ENCODE measurements at places on chromosomes 2 and 18. TPM values are rescaled to one million over a fixed set of nuclear protein-coding genes. Genes with fewer than 3 reads are reported as not detected.

NT5DC4 gene
- total RNA-seq, result not detected

GDF7 gene
- total RNA-seq, result 0.89 TPM

COBLL1 gene
- total RNA-seq, result 25.9 TPM

DNA sequence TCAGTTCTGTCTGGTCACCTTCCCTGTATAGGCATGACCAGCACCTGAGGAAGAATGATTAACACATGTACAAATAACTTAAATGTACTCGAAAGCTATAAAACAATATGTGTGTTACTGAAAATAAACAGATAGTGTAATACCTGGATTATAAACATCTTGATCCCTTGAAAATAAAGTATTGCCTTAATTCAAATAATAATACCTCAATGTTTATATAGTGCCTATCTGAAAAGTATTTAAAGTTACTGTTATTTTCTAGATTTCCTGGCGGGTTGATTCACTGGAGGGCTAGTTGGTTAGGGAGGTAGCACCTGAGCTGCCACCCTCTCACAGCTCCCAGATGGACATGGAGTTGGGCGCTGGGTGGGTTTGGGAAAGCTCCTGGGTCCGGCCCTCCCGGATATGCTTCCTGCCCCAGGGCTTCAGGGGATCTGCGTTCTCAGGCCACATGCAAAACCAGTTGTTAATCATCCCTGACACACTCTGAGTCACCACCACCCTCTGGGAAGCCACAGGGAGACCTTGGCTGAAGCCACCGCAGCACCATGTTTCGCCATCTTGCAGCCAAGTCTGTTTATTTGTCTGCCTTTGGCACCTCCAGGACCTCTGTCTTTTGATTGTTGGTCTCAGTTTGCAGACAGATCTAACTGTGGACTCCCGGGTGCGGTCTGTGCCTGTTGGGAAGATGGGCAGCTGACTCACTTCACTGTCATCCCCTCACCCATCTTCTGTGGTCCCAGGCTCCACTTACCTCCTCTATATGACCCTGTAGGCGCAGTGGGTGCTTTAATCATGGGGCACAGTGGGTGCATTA is 35.3 kb downstream of the RAB31 start:
- no peak for DNase-seq

- DNase-seq, result no peak
Measured at GRCh38 chr2:58803192-58803591, 562.1 kb upstream of the FANCL start.

DNA sequence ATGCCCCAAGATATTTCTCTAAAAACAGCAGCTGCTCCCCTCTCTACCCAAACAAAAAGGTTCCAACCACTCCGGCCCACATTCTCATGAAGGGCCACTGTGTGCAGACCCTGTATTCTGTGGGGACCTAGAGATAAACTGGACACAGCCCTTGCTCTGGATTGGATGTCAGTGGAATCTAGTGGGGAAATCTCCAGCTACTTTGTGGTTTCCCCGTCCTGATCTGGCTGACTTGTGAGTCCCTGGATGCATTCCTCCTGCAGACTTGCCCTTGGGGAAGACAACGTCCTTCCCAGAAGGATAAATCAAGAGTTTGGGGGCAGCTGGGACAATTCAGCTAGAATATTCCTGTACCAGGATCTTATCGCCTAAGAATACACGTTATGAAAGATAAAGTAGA is 151.1 kb downstream of the FSHR start:
- DNase-seq, result no peak

All from skin of body (tissue), 3 donors.